ENCODE measurements at places on chromosomes 1 and 21.

- no peak for DNase-seq
Observed at GRCh38 chr1:153552335-153552734, 3.3 kb upstream of the S100A3 start.

DNA sequence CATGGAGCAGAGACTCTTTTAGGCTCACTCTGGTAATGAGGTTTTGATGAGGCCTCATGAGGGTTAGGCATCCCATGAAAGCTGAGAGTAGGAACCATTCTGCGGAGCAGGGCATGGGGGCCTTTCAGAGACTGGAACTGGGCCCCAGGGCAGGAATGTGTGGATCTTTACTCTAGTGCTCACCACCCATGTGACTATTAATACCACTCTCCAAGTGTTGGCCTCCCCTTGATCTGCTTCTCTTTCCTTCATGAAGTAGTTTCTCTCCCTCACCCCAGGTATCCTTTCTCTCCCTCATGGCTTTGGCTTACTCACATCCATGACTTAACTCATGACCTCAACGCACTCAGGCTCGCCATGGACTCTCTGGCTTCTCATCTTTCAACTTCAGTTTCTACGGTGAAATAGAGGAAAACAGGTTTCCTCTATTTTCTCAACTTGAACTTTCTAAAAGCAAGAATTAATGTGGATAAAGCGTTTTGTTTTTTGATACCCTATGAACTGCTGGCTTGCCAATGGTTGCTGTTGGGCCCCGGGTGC lies 50.5 kb upstream of the GADD45A start:
- no peak for DNase-seq

DNA sequence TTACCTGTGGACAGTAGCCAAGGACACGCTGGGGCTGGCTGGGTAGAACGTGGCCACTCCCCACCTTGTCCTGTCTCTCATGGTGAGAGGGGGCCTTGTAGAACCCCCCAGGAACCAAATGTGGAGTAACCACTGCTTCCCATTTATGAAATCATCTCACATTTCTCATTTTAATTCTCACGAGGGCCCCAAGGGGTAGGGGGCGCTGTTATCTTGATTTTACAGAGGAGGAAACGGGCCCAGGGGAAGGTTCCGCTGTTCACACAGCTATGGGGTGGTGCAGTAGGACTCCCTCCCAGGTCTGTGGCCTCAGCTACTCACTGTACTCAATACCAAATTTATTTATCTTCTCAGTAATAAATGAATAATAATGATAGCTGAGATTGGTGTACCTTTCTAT lies 5.5 kb downstream of the SMPDL3B start:
- no peak for DNase-seq

- DNase-seq = no peak
Observed at GRCh38 chr1:21568809-21569385, 59.7 kb downstream of the ALPL start.

DNA sequence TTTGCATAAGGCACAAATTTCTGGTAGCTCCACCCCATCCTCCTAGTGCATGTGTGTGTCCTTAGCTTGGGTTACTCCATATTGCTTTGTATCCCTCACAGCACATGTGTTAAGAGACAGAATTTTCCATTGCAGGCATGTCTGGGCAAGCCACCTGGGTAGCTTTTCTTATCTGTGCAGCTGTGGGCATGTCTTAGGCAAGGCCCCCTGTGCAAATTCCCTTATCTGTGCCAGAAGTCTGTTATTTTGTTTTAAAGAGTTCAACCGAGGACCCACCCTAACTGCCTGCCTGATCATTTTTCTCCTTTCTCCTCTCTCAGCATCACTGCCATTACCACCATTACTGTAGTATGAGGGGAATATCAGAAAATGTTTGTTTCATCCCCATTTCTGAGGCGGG lies 131.9 kb downstream of the CYYR1 start:
- no peak for DNase-seq

- DNase-seq = peak; percentile 53
Observed at GRCh38 chr1:241020851-241021697, 335.9 kb downstream of the RGS7 start.

GRCh38 chr1:152926091-152926490 lies 17.7 kb downstream of the IVL start:
- no peak for DNase-seq

GRCh38 chr1:76501586-76502219 lies 365.6 kb upstream of the ST6GALNAC5 start:
- no peak for DNase-seq
